NCI-H460 (cell line): ENCODE measurements at places on chromosomes 3 and 15. TPM values are rescaled to one million over a fixed set of nuclear protein-coding genes. Genes with fewer than 3 reads are reported as not detected.

The PARP15 gene
- total RNA-seq = not detected in 2 replicates

The RBM5 gene
- total RNA-seq = 56.9 and 61.4 TPM in 2 replicates

The PDCD6IP gene
- 67.5 and 82.4 TPM in 2 replicates for total RNA-seq

The CELSR3 gene
- total RNA-seq = 0.79 and 1.4 TPM in 2 replicates

The CFAP100 gene
- total RNA-seq = not detected in 2 replicates

The C3orf52 gene
- 2.7 and 2.9 TPM in 2 replicates for total RNA-seq

The SLC28A1 gene
- not detected in 2 replicates for total RNA-seq

The DLL4 gene
- 0.05 TPM in 1 of 2 replicates, not detected in the other for total RNA-seq

The CCR8 gene
- not detected in 2 replicates for total RNA-seq

The RCCD1 gene
- 24.1 TPM in 2 replicates for total RNA-seq

The TRPM1 gene
- total RNA-seq = not detected in 2 replicates

- DNase-seq = no peak
These were observed 24.5 kb downstream of the HHLA2 start for GRCh38 chr3:108320746-108321350.

DNA sequence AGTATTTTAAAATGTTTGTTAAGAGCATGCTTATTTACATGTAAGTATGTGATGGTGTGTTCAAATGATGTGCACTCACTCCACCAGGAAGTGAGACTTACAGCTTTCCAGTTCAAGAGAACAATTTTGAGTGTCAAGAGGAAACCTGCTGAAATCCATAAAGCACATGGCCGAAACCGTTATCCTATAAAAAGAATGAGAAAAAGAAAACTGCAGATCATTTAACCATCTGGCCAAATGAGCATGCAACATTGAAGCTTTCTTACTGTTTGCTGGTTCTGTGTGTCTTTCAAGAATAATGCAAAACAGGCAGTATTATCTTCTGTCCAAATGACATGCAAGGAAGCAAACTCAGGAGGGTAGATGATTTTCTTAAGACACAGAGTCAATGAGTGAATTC is 26.3 kb downstream of the GABRR3 start:
- DNase-seq = no peak

DNA sequence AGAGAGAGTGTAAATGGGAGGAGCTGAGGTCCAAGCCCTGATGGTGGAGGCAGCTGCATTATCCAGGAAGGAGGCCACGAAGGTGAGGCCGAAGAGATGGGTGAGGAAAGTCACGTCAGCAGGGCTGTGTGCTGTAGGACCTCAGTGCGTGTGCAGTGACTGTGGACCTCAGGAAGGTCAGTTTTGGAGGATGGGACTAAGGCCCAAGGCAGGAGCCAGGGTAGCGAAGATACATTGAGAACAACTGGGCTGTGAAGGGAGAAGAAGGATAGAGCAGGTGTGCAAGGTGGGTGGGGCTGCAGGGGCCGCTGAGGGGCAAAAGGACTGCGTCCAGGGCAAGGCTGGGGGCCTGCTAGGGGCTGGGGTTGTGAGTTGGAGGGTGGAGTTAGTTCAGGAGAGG is 4.9 kb downstream of the KLHL40 start:
- DNase-seq = no peak

DNA sequence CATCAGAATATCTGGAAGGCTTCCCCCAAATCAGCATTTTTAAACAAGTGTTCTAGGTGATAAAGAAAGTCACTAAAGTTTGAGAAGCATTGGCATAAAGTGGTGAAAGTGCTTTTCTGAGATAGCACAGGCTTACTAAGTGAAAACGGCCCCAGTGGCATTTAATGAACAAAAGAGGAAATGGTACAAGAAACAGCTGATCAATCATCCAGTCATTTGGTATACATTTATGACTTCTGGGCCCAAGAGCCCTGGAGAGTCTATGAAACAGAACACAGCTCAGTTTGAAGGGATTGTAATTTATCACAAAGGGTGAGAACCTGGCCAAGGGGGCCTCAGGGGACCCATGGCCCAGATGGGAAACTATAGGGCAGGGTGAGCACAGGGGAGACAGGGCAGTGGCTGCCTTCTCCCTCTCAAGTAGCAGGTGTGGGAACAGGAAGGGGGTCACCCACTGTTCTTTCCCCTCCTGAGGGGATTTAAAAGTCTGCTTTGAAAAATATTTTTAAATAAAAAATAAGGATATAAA is 265.5 kb upstream of the ROPN1 start:
- no peak for DNase-seq

- DNase-seq = no peak
These were observed 47.8 kb downstream of the BSN start for GRCh38 chr3:49602049-49602554.

GRCh38 chr15:45606841-45607240 is 19.7 kb downstream of the BLOC1S6 start:
- no peak for DNase-seq

DNA sequence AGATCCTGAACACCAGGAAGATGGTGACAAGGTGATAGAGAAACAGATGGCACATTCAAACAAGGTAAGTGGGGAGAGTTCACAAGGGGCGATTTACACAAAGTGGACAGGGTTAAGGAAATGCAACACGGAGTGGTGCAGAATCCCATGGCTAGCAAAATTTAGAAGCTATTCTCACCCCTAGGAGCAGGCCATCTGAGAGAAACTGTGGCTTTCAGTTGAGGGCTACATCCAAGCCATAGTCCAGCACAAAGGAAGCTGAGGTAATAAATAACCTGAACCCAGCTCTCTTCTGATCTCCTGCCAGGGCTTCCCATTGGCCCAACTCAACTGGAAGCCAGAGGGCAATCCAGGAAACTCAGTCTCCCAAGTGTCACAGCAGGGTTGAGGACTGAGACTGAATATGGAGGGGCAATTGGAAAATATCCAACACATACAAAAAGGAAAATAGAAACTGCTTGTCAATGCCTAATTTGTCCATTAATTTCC is 1.2 kb upstream of the ZNF445 start:
- no peak for DNase-seq

- DNase-seq = no peak
These were observed 19.1 kb upstream of the LIMD1 start for GRCh38 chr3:45575386-45575923.

GRCh38 chr15:45401665-45402161 is 23.4 kb upstream of the GATM start:
- no peak for DNase-seq

- no peak for DNase-seq
These were observed 63.0 kb downstream of the TMEM44 start for GRCh38 chr3:194570235-194570634.

DNA sequence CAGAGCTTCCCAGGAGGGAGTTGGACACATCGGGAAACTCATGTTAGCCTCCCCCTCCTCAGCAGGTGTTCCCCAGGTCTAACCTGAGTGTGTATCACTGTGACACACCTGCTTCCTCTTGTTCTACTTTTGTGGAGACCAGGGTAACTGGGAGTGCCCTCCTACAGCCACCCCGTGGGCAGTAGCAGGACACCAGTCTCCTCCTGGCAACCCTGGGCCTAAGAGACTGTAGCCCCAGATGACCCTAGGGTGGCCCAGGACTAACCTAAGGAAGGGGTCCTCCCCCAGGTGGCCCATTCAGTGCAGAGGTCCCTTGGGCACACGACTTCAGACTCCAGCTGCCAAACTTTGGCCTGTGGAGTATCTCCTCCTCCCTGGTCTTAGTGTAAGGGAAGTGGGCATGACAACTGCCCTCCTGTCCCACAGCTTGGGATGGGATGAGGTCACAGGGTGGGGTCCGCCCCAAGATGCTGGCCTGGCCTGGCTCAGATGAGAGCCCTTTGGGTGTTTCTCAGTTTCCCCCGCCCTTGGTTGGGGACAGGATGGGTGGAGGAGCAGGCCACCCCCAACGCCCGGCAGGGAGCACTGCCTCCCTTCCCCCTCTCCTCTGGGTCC is 4.8 kb downstream of the CSK start:
- DNase-seq = no peak

DNA sequence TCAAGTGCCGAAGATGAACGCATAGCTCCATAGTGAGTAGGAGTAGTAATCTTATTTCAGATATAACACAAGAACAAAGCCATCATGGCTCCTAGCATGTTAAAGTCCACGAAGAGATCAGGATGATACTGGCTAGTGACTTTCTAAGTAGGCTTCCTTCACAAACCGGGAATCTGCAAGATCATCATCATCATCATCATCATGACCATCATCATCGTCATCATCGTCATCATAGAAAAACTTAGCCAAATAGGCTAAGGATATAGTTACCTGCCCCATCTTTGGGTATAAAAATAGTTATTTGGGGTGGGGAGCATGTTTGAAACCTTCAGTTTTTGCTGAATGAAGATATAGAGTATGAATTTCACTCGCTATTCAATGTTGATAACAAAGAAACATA is 57.9 kb downstream of the PYDC2 start:
- DNase-seq = no peak

- no peak for DNase-seq
These were observed 33.8 kb downstream of the DNASE1L3 start for GRCh38 chr3:58176827-58177489.

- no peak for DNase-seq
These were observed 42.9 kb upstream of the GABRG3 start for GRCh38 chr15:26928051-26928450.

GRCh38 chr3:66527246-66527645 is 26.4 kb upstream of the LRIG1 start:
- no peak for DNase-seq

- no peak for DNase-seq
These were observed 784.6 kb downstream of the NR2F2 start for GRCh38 chr15:97114900-97115760.

DNA sequence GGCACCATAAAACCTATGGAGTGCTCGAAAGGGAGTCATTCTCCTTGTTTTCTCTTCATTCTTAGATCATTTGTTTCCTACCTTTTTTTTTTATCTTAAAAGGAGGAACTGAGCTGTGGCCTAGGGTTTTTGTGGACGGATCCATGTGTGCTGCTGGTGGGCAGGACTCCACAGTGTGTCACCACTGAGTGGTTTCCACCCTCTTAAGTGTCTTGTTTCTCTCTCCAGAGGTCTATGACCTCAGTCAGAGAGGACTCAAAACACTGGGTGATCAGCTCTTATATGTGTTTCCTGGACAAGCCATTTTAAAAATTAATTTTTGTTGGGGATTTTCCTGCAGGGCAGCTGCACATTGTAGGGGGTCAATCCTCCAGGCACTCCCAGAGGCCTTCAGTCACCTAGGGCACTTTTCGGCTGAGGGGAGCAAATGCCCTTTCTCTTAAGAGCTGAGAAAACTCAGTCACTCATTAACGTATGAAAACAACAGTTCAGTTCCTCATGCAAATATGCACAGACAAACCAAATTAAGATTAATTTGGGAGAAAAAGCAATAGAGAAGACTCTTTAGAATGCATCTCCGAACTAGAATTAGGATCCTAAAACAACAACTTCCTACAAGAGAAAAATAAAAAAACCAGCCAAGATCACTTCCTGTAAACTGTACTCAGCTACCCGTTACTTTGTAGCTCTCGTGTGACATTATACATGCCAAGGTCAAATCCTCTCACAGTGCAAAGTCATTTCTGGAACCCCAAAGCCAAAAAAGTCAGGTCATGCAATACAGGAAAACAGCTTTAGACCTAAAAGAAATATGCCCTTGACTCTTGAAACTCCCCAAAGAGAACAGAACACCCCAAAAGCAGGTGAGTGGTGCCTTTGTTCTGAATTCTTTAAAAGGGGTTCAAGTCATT is 27.6 kb upstream of the FAM3D start:
- no peak for DNase-seq

- no peak for DNase-seq
These were observed 138.8 kb downstream of the SV2B start for GRCh38 chr15:91238644-91239425.

GRCh38 chr15:64911311-64912186 is at the start of gene ANKDD1A:
Gene ANKDD1A (plus strand): TSS chr15:64911902. CDS start chr15:64911931, 29 bp downstream.
- peak; percentile 34 for DNase-seq

DNA sequence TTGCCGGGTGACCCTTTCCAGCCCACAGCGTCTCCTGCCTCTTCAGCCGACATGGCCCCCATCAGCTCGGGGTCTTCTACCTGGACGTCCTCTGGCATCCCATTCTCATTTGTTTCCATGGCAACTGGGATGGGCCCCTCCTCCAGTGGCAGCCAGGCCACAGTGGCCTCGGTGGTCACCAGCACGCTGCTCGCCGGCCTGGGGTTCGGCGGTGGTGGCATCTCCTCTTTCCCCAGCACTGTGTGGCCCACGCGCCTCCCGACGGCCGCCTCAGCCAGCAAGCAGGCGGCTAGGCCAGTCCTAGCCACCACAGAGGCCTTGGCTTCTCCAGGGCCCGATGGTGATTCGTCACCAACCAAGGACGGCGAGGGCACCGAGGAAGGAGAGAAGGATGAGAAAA is 170.2 kb downstream of the FEZF2 start:
- DNase-seq = no peak

GRCh38 chr3:19596408-19596807 is 337.6 kb downstream of the EFHB start:
- no peak for DNase-seq

DNA sequence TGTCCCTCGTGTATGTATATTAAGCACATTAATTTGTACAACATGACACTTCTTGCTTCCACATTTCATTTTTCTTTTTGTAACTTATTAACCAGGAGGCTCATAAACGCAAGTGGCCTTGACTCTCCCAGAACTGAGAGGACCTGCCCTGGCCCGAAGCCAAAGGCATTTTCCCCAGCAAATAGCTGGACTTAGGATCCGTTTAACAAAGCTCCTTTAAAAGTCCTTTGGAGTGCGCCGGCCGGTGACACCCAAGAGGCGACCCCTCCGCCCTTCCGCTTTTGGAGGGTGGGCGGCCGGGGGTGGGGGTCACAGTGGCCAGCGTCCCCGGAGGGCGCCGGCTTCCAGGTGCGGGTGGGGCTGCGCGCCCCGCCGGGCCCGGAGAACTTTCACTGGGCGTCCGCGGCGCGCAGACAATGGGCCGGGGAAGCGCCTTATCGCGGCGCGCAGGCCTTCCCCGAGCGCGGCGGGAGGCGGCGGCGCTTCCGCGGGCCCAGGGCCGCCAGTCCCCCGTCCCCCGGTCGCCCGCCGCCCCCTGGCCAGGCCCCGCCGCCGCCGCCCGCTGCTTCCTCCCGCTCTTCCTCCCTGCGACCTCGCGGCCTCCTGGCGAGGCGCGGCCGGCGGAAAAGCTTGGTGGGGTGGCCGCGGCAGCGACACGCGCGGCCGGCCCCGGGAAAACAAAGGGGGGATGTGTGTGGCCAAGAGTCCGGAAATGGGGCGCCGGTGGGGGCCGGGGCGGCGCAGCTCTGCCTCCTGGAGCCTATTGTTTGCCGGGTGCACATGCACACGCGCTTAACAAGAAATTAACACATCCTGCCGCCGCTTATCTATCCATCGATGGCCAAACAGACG is 613.4 kb downstream of the MCTP2 start:
- no peak for DNase-seq

DNA sequence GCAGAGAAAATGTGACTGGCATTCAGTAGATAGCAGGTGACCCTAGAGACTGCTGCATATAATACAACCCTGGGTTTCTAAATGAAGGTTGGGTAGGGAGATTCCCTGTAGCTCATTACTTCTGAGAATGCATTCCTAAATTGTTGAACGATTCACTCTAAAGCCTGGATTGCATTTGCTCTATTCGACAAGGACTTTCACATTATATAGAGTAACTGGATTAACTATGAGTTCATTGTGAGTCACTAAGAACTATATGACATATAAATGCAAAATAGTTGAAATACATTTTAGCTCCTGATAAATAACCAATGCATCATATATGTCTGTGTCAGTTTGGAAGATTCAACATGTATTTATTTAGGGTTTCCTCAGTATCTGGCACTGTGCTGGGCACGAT is 294.7 kb upstream of the CCDC54 start:
- no peak for DNase-seq

- DNase-seq = no peak
These were observed 135.3 kb upstream of the TGFBR2 start for GRCh38 chr3:30471066-30471465.
